CD4-positive, alpha-beta T cell (primary cell): ENCODE measurements at places on chromosomes 1 and 21. TPM values are rescaled to one million over a fixed set of nuclear protein-coding genes. Genes with fewer than 3 reads are reported as not detected.

Gene TAL1
- not detected for total RNA-seq

GRCh38 chr1:245062741-245063305 lies 92.0 kb upstream of the KIF26B start:
- no peak for DNase-seq

- DNase-seq, result no peak
Observed at GRCh38 chr1:94554580-94554979, 13.0 kb upstream of the F3 start.

DNA sequence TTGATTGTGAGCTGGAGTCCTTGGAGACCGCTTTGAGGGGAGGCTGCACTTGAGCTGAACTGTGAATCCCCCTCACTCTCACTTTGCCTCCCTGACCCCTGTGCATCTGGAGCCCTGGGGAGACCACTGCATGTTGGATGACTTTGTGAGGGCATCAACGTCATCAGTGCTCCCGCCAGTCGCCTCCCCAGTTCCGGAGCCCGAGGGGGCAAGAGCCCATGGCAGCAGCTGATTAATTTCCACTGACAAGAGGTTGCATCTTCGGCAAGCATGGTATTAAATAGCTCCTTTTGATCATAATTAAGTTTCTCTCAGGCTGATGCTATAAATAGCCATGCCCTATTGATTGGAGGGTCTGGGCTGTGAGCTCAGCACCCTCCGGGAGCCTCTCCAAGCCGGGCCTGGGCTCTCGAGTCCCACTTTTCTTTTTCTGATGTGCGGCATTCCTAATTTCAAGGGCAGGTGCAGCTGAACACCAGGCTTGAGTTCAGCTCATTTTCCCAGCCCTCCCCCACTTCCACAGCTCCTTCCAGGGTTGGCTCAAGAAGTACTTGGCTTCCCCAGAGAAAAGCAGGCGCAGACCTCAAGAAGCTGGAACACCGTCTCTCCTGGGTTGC lies 33.2 kb downstream of the KCND3 start:
- DNase-seq, result no peak

GRCh38 chr1:98045211-98045766 lies 124.5 kb upstream of the DPYD start:
- DNase-seq, result no peak

DNA sequence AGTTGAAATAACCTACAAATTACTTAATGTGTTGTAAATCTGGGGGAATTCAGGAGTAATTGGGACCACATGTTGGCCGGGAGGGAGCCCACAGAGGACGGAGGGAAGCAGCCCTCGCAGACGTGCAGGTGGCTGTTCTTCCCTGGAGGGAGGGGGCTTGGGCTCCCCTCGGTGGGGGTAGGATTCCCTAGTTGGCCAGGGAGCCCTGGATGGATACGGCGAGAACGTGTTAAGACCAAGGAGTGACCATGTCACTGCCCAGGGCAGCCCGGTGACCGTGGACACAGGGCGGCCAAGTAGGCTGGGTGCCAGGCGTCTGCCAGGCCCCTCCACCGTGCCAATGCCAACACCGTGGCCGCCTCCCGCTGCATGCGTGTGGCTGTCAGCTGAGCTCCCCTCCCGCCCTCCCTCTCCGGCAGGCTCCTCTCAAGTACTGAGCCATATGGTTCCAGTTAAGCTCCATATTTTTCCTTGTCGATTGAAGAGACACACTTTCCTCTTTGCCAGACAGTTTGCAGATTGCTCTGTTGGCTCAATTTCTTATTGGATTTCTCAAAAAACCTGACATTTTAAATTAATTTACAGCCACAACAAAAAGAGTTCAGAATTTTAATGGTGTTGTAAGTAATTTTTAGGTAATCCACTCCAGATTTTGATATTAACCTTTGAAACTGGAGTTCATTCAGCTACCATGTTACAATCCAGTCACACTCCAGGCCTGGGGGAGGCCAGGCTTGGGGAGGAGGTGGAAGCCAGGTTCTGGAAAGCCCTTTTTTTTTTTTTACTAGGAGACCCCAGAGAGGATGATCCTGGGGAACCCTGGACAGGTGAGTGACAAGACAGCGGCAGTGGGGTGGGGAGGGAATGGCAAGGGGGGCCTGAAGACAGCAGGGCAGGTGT lies 71.2 kb downstream of the CASZ1 start:
- no peak for DNase-seq

DNA sequence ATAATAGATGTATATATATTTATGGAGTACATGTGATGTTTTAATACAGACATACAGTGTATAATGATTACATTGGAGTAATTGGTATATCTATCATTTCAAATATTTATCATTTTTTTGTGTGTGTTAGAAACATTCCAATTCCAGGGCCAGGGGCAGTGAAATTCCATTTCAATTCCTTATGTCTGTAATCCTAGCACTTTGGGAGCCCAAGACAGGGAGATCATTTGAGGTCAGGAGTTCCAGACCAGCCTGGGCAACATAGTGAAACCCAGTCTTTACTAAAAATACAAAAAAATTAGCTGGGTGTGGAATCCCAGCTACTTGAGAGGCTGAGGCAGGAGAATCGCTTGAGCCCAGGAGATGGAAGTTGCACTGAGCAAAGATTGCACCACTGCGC lies 30.4 kb upstream of the PDC start:
- DNase-seq, result no peak

GRCh38 chr21:42641311-42642218 lies 11.9 kb upstream of the PDE9A start:
- no peak for DNase-seq

DNA sequence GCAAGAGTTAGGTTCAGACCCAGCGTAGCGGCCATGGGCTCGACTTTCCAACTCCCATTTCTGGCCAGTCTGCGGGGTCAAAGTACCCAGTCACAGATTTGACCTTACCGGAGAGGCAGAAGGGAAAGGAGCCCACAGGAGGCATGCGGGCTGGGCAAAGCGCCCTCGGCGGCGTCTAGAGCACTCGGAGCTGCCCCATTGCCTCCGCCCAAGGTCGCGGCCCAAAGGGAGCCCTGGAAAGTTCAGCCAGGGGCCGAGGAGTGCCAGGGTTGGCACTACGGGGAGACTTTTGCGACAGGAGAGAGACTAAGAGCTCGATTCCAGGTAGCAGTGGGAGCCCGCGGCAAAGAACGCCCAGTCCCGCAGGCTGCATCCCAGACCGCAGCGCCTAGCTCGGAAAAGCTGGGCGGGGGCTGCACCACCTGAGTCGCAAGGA lies 896 bp downstream of the KANK4 start:
- DNase-seq, result no peak

- DNase-seq, result no peak
Observed at GRCh38 chr1:204065174-204065985, 7.5 kb upstream of the SOX13 start.

GRCh38 chr1:172893146-172893841 lies 157.4 kb downstream of the TNFSF18 start:
- no peak for DNase-seq

DNA sequence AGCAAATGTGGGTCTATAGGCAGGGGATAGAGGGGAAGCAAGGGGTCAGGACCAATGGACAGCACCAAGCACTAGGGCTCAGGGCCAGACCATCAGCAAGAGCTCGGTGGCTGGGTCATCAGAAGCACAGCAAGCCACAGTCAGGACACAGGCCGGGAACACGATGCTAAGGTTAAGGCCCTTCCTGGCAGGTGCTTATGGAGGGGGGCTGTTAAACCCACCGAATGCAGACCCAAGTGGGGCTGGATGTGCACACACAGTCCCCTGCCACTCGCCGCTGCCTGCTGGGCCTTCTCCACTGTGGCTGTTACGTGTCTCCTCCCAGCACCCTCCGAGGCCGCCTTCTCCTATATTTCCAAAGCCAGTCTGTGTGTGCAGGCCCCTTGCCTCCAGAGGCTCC lies 220.1 kb downstream of the TOMM20 start:
- DNase-seq, result no peak

Gene PLXNA2
- 0.77 TPM for total RNA-seq

DNA sequence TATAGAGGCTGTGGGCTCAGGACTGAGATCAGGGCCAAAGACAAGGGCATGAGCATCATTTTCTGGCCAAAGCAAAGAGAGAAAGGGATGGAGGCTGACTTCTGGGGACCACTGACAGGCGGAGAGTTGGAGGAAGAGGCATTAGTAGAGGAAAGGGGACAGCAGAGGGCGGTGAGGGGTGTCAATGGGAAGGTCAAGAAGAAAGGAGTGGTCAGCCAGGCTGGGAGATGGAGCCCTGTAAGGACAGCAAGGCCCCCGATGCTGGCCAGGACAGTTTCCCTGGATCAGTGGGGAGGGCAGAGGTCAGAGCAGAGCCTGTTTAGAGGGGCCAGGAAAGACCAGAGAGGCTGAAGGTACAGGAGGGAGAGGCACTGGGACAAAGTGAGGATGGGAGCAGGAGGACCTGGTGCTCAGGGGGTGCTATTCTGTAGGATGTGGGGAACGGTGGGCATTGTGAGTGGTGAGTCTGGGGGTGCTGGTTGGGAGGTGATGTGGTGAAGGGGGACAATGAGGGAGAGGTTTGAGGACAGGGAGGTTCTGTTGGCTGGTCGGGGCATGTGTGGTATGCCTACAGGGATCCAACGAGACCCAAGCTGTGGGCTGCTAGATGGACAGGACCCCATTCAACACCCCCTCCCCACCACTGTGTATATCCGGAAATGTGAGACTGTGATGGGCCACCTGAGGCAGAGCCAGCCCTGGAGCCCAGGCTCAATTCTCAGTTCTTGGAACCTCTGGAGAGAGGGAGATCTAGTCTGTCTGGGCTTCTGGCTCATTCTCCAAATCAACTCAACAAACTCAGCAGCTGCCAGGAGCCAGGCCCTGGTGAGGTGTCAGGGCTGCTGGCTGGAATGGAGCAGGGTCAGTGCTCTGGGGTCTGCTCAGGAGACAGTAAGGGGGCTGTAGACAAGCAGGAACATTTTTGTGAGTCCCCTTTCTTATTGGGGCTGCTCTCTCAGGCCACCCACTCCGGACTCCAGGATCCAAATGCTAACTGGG lies 1.4 kb upstream of the FAM151A start:
- no peak for DNase-seq

Gene KLHDC8A
- not detected for total RNA-seq

GRCh38 chr1:207578796-207579435 lies 66.0 kb upstream of the CR1L start:
- DNase-seq, result no peak

DNA sequence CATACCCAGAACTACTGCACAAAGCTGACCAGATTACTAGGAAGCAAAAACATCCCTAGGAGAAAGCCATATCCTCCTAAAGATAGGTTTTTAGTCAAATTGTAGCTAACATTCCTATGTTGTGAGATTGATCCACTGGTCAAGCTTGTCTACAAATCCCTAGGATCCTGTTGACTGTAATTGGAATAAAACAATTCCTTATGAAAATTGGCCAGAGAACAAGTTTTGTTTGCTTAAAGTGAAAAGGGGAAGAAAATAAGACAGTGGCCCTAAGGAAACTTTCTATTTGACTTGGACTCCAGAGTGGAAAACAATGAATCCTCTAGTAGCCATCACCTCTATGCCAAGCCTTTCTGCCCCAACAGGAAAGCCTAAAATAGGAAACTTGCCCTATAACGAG lies 645.2 kb upstream of the USP24 start:
- no peak for DNase-seq

- no peak for DNase-seq
Observed at GRCh38 chr1:116110567-116111523, at the start of gene MAB21L3. MAB21L3 (plus strand) TSS chr1:116111399; CDS start chr1:116112616, 1,217 bp downstream.

Gene UMODL1
- total RNA-seq, result 0.49 TPM

DNA sequence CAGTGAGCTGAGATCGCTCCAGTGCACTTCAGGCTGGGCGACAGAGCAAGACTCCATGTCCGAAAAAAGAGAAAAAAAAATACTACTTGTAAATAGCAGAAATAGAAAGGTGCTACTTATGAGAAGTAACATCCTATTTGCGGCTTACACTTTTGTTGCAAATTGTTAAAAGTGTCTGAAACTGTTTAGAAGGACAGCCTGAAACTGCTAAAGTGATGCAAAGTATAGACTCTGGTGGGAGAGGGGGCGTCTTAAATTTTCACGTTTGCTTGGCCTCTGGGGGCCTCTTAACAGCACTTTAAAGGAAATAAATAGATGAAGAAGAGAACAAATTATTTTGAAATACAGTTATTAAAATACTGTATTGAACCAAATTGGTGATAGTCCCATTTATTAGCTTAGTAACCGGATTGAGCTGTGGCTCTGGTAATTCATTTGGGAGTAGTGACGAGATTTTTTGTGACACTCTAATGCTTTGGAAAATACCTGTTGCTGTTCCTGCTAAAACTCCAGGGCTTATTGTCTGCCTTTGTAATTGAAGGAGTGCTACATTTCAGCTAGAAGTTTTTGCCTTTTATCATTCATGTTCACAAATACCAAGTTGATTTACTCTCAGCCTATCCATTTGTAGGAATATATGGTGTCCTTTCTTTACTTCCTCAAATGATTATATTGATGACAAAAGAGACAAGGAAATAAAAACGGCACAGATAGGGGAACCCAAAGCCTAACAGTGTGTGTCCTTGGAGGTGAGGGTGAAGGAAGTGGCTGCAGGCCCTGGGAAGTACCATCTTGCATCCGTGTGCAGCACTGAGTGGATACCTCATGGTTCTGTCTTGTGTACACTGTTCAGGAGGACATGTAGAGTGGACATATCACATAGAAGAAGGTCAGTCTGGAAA lies 6.2 kb downstream of the PKNOX1 start:
- DNase-seq, result no peak

- no peak for DNase-seq
Observed at GRCh38 chr1:177228693-177229065, 57.9 kb downstream of the BRINP2 start.

- DNase-seq, result peak; percentile 35
Observed at GRCh38 chr1:211830055-211830327, 572 bp downstream of the LPGAT1 start.

Gene FBLIM1
- not detected for total RNA-seq
